Activated CD4-positive, CD25-positive, alpha-beta regulatory T cell (primary cell): ENCODE measurements at places on chromosomes 4 and X.
A peak's percentile ranks its signal among the peaks of the same experiment; 100 is the strongest.

- no peak for DNase-seq
Measured at GRCh38 chr4:7395645-7396044, 39.1 kb downstream of the PSAPL1 start.

- no peak for DNase-seq
Measured at GRCh38 chrX:17990532-17990931, 129.4 kb upstream of the RAI2 start.

- no peak for DNase-seq
Measured at GRCh38 chrX:23616361-23616760, 50.9 kb upstream of the PRDX4 start.

DNA sequence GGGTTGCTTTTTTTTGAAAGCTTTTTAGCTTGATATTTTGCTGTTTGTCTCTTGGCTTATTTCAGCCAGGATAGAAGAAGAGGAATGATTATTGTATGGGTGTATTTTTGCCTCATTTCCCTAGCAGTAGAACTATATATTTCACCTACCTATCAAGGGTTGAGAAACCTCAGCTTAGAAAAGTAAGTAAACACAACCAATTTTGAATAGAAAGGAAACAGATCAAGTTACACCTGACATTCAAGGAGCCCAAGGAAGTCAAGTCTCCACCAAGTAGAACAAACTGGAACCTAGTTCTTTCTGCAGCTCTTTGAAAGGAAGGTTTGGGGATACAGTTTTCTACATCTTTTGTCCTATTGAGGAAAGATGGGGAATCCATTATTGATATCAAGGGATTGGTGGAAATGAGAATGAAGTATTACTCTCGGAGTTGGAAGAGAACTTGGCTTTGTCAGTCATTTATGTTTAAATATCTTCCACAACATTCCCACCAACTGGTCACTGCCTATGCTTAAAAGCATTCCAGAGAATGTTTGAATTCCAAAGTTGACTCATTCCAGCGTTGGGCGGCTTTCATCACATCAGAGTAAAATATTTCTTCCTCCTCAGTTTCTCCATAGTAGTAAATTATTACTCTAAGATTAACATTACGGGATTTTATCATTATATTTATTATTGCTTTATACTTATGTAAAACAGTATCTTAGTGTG lies 207.8 kb upstream of the CNKSR2 start:
- no peak for DNase-seq

DNA sequence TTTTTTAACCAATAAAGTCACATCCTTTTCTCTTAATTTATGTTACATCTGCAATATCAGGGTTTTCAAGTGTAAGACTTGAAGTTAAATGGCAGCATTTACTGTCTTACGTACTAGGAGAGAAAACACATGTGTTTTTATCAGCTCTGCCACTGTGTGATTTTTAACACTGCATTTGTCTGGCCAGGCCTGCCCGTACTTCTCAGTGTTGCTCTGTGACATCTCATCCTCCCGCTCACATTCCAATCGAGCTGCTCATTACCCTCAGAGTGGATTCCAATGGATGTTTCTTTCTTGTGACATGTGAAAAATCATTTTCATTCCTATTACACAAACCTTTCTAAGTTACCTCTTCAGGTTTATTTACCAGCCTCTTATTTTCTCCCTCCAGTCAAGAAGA lies 420.3 kb downstream of the FAT4 start:
- DNase-seq, result no peak

DNA sequence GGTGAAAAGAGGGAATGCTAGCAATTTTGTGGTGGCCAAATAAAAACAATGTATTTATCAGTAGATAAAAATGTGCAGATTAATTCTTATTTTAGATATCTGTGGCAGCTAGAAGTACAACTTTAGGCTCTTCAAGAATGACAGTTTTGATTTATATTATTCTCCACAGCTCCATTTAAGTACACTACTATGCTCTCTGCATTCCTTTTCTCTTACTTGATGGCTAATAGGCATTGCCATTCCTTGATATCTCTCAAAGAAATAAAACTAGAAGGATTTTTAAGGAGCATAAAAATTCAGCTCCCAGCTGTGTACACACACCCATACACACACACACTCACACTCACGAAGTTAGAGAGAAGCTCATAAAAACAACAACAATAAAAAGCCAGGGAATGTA lies 59.4 kb upstream of the H2AZ1 start:
- no peak for DNase-seq

DNA sequence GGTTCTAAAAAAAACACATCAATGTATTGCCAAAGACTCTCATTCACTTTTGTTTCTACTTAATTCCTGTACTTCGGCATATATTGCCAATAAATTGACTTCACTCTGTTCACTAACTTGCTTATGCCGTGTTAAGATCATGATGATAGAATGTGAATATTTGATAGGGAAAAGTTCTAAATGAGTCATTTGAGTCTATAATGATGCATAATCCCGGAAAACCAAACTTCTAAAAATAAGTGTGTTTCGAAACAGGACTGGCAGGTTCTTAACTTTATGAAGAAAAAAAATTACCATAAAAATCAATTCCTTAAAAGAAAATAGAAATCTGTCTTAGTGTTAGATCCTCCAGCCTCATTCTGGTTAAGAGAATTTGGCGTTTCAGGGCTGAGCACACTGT lies 387.5 kb upstream of the FTHL17 start:
- no peak for DNase-seq

- DNase-seq, result no peak
Measured at GRCh38 chr4:74104145-74104544, 5.2 kb upstream of the CXCL2 start.

DNA sequence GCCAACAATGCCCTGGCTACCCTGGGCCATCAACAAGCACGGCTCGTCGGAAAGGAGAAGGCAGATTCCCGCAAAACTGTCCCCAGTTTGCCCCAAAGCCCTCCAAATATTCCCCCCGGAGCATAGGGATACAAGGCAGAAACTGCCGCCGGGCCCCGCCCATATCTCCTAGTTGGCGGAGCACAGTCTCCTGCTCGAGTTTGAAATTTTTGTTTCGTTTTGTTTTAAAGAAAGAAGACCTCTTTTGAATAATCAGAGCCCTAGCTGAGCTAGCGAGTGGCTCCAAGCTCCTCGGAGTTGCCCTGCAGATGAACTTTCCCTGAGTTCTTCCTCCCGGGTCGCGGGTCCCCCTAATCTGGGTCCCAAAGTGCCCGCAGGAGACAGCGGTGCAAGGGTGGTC lies 138.1 kb upstream of the ZIC3 start:
- DNase-seq, result no peak

DNA sequence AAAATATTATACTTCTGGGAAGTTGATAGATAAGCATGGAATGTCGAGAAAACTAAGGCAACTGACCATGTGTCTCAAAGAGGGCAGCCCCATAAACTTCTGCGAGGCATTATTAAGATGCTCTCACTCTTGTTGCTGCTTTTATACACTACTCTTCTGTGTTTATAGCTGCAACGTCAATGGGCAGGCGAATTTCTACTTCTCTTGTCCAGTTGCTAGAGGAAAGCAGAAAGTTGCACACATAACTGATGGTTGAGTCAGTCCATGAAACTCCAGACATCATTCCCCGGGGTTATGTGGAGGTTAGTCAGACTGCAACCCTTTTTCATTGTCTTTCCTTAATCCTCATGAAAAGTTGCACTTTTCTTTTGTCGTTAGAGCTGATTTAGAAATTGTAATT lies 39.8 kb downstream of the VCX3B start:
- no peak for DNase-seq

DNA sequence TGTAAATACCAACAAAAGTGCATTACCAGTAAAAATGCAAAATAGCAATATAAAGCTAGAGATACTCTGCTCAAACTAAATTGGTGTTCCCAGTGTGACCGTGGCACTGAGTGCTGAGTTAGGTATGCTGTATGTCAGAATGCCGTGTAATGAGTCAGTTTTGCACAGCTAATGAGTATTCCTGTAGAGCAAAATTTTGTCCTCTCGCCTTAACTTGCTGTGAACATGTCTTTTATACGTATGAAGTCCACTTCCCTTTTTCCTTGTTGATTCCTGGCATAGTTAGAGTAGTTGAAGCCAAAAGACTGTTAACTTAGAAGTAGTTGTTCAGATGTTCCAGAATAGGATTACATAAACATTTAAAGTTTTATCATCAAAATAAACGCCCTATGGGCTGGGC lies 11.5 kb downstream of the DCLK2 start:
- DNase-seq, result no peak

- DNase-seq, result no peak
Measured at GRCh38 chr4:97627750-97628149, 515.5 kb downstream of the STPG2 start.

DNA sequence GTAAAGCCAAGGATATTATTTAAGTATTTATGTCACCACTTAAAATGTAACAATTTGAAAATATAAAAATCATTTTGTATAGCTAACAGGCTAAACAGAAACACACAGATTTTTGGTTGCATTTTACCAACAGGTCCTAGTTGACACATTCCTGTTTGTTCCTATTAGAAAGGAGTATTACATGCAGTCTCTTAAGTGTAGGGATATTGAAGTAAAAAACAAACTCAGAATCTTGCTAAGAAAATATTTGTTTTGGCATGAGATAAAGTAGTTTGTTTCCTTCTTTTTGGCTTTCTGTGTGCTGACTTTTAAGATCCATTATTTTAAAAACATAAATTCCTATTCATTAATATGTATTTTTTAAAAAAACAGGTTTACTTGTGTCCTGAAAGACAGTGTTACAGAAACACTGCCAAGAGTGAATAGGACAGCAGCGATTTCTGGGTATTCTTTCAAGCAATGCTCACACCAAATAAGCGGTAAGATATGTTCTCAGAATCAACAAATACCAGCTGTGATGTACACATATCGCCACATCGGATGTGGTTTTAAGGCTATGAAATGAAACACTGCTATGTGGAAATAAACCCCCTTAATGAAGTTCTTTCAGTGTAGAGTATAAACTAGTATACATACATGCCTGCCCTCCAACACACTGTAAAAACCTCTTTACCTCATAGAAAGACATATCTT lies 6.9 kb downstream of the F11 start:
- no peak for DNase-seq

- DNase-seq, result no peak
Measured at GRCh38 chr4:159098482-159099127, 4.3 kb upstream of the RAPGEF2 start.

GRCh38 chr4:90792696-90793095 lies 665.5 kb downstream of the CCSER1 start:
- no peak for DNase-seq

DNA sequence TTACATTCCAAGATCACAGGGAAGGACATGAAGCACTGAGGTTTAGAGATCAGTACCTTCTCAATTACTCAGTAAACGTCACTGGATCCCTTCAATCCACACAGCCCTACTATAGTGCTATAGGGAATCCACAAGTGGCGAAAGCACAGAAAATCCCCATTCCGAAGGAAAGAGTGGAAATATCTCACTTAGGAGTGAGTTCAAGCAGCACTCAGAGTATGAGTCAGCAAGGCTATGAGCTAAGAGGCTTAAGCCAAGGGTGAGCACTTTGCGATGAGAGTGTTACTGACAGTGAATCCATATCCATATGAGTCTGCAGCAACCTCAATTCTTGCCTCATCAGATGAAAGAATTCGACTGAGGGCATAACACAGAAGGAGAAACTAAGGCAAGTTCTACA lies 165.1 kb downstream of the VSIG4 start:
- DNase-seq, result no peak

- no peak for DNase-seq
Measured at GRCh38 chr4:80498725-80499124, 163.2 kb downstream of the CFAP299 start.

DNA sequence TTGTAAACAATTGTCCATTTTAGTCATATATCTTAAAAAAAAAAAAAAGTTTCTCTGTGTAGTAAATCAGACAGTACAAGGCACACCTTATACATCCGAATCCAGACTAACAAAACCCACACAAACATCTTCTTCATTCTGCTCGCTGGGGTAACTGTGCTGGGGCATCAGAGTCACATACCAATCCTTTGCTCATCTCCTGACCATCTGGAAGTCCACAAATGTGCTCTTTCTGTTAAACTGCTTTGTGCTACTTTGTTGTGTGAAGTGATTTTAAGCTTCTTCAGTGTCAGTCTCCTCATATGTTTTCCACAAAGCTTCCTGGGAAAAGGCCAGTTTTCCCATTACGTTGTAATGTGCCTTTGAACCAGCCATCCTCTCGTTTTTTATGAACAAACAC lies 86.2 kb upstream of the CBR4 start:
- no peak for DNase-seq

DNA sequence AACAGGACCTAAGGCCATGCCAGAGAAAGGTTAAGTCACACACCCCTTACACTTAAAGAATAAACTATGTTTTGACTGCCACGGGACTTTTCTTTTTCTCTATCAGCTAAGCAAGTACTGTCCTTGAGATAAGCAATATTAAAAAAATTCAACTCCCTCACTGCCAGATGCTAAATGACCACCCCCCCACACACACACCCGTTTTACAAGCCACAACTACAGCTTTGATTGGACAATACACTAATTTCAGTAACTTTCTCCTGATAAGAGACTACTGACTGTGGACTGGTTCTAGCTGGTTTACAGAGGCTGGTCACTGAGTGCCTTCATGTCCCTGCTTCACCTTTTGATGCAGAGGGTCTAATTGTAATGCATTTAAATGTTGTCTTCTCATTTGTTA lies 63.9 kb upstream of the HOPX start:
- no peak for DNase-seq

GRCh38 chrX:25012793-25013631 lies 2.8 kb downstream of the ARX start:
- DNase-seq, result no peak

DNA sequence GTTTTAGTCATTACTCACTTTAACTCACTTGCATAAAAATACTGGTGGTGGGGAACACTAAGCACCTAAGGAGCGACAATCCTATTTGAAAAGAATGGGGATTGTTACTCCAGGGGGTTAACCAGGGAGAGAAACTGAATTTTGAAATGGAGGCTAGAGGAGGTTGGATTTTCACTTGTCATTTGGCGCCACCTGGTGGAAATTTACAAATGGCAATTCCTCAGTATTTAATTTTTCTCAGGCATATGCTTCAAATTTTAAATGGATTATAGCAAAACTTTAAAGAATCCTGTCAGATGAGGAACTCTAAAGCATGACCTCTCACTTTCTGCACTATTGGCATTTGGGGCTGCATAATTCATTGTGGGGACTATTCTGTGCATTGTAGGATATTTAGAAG lies 2.7 kb upstream of the GEMIN8 start:
- DNase-seq, result peak; percentile 9

- no peak for DNase-seq
Measured at GRCh38 chr4:85107553-85107952, 141.1 kb upstream of the WDFY3 start.

GRCh38 chr4:179817317-179817716 lies 2375.1 kb upstream of the AGA start:
- no peak for DNase-seq
